ENCODE measurements at places on chromosomes 4 and X.
A peak's percentile ranks its signal among the peaks of the same experiment; 100 is the strongest.

DNA sequence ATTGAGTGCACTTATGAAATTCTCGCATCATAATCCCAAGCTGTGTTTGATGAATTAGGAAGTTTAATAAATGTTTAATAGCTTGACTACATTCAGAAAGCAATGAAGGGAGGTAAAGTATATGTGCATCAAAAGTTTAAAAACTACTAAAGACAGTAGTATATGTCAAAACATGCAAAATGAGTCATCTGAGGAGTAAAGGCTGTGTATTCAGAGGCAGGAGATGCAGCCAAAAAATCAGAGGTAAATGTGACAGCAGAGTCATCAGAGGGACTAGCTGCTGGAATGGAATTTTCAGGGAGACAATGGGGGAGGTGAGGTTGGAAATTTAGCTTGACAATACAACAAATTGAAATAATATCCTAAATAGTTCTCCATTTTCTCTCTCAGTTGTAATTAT lies 127.0 kb upstream of the FUNDC1 start:
- no peak for DNase-seq

DNA sequence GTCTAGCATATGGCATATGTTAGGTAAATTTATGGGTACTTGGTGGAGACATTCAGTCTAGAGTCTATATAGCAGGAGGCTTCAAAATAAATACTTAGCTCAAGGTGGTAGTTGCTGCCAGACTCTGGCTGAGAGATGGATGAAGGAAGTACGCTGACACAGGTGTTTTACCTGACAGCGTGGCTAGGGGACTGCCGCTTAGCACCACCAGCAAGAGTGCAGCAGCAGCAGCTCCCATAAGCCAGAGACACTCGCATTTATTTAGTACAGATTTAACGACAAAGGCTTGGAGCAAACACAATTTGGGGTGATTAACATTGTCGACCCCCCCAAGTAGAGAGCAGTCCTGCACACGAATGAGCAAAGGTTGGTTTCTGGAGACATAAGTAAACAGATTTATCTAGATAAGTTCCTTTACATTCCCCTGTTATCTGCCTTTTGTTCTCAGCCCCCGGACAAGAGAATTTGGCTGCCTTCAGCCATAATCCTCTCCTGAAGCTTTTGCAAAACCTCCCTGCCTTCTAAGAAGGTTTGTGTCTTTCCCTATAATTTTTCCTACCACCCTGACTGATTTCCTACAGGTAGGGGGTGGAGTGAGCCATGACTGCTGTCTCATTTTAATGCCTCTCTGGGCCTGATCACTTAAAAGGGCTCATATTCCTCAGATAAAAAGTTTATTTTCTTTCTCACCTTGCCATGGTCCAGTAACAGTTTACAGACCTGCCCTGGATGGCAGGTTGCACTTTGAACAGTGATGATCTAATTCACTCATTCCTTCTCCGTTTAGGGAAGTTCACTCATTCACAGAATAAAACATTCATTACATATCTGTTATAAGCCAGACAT lies 64.6 kb downstream of the RHOH start:
- no peak for DNase-seq

GRCh38 chr4:54118850-54119589 lies 19.1 kb downstream of the GSX2 start:
- DNase-seq, result no peak

GRCh38 chr4:102627831-102628523 lies 126.8 kb downstream of the NFKB1 start:
- no peak for DNase-seq

DNA sequence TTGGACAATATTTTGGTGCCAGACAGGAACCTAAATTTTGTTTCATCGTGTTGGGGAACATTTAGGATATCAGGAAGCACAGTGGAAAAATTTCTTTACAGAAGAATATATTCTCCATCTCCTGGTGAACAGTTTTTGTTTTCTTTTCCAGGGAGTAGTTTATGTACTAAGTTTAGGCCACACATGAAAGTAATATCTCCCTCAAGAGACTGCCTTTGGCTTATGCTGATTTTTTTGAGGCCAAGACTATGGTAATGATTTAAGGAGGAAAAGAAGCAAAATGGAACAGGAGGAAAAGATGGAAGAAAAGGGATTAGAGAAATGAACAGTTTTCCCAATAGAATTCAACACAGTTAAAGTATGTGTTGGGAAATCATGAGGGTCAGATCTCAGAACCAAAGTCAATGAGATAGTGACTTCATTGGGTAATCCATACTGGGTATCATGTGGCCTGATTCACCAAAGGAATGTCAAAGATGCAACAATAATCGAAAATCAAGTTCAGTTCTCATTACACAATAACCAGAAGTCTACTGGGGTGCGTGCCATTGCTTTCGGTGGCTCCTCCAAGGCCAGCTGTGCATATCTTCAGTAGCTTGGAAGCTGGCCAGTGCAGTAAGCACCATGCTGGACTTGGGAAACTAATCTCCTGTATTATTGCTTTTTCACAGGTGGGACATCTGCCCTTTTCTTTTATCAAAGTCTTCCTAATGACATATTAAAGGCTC lies 234.8 kb downstream of the COL25A1 start:
- DNase-seq, result no peak

GRCh38 chr4:168162604-168163003 lies 70.3 kb downstream of the ANXA10 start:
- DNase-seq, result no peak

GRCh38 chr4:81509191-81509590 lies 37.5 kb upstream of the RASGEF1B start:
- no peak for DNase-seq

GRCh38 chrX:30618160-30618765 lies 35.0 kb upstream of the GK start:
- no peak for DNase-seq

DNA sequence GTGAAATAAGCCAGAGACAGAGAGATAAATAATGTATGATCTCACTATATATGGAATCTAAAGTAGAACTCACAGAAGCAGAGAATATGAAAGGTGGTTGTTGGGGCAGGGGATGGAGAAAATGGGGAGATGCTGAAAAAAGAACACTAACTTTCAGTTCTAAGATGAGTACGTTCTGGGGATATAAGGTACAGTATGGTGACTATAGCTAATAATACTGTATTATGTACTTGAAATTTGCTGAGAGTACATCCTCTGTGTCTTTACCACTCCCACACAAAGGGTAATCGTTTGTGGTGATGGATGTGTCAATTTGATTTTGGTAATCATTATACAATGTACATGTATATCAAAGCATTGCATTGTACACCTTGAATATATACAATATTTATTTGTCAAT lies 6.6 kb downstream of the FBXL5 start:
- DNase-seq, result no peak

DNA sequence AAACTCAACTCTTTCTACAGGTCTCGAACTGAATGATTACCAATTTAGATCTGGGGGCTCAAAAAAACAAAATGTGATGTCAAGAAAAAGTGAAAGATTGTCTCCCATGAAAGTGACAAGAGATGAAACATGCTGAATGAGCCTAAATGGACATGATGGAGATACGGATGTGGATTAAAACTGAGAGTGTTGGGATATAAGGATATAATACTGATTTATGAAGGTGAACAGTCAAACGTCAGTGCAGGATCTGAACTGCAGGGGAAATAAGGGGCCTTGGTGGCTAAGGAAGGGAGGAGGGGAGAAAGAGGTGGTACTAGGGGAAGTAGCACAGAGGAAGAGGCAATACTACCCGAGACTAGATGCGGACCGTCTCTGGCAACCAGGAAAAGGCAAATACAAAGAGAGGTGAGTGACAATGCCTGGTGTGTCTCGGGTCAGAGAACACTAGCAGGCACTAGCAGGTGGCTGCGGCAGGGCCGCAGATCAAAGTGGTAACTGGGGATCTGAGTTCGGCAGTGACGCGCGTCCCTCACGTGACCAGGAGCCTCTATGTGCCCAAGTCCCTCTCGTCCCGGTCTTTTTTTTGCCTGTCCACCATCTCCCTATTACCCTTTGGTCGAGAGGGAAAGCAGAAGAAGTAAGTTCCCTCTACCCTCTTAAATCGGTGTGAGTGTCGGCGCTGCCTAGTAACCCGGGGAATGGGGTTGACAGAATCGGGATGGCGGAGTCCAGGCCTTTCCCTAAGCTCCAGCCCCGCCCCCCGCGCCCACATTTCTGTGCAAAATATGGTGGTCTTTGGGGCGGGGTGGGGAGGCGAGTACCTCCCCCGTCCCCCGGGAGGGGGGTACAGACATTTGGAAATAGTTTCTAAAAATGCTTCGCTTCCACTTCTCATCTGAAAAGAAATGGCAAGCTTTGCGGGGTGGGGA lies at the start of gene TCEAL1:
Gene TCEAL1 (plus strand): TSS at position 590 of the 932 bp plus-strand sequence. CDS start 942 bp downstream, outside the sequence.
- peak; percentile 72 for DNase-seq

- DNase-seq, result no peak
Measured at GRCh38 chrX:118989886-118990285, 15.5 kb downstream of the LONRF3 start.

GRCh38 chrX:131216828-131217227 lies 72.3 kb downstream of the IGSF1 start:
- DNase-seq, result no peak

GRCh38 chr4:110792036-110792435 lies 169.2 kb upstream of the PITX2 start:
- DNase-seq, result no peak

DNA sequence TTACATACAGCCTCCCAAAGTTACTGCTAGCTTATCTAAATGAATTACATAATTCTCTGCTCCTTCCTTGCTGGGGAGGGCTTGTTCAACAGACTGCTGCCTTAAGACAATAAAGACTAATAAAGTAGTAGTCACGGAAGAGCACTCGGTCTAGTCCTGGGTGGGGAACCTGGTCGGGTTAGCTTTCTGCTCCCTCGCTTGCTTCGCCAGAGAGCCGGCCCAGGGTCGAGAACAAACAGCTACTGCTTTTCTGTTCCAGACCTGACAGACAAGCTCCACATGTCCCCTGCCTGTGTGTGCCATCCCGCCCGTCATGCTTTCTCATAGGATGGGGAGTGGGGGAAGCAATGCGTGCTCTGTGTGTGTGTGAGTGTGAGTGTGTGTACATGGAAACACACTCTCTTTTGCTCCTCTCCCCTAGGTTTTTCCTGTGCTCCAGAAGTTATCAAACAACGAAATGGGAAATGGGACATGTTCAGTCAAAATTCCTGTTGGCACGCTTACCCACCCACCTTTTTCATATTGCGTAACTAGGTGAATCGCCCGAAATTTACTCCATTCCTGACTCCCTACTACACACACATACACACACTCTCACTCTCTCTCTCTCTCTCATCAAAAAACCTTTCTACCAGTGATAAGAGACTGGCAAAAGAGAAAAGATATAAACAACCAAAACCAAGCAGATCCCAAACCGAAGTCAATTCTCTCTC lies 1.3 kb downstream of the NPY1R start:
- DNase-seq, result no peak

GRCh38 chr4:3318561-3319021 lies 25.8 kb downstream of the RGS12 start:
- DNase-seq, result no peak

DNA sequence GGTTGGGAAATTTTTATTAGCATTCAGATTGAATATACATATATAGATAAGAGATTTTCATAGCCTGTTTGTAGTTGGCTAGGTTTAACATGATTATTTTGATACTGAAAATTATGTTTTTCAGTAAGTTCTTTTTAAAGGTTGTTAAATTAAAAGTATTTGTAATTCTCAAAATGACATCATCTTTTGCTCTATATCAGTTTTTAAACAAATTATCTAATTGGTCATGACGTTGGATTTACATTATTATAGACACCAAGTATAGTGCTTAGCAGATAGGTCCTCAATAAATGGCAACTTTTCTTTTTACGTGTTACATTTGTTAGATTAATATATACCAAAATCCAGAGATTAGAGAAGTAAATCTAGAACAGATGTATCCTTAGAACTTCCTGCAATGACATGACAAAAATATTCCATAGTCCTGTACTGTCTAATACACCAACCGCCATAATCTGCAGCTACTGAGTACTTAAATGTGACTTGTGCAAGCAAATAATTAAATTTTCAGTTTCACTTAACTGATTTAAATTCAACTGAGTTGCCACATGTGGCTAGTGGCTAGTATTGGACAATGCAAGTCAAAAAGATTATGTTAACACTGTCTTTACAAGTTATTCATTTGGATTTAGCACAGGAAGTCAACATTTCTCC lies 1613.1 kb upstream of the TENM3 start:
- DNase-seq, result no peak

- no peak for DNase-seq
Measured at GRCh38 chr4:176753049-176753448, 39.7 kb downstream of the VEGFC start.

- DNase-seq, result no peak
Measured at GRCh38 chr4:134200811-134201215, 776 bp downstream of the PABPC4L start.
